ENCODE measurements at places on chromosomes 2 and 18.

- DNase-seq, result no peak
These were observed 3.2 kb downstream of the NMUR1 start for GRCh38 chr2:231527091-231527395.

DNA sequence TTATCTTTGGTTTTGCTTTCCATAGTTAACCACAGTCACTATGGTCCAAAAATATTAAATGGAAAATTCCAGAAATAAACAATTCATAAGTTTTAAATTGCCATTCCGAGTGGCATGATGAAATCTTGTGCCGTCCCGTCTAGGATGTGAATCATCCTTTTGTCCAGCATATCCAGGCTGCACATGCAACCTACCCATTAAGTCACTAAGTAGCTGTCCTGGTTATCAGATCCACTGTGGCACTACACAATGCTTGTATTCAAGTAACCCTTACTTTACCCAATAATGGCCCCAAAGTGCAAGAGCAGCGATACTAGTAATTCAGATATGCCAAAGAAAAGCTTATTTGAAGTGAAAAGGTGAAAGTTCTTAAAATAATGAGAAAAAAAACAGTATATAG, 10.7 kb downstream of the USP34 start:
- peak; percentile 36 for DNase-seq

DNA sequence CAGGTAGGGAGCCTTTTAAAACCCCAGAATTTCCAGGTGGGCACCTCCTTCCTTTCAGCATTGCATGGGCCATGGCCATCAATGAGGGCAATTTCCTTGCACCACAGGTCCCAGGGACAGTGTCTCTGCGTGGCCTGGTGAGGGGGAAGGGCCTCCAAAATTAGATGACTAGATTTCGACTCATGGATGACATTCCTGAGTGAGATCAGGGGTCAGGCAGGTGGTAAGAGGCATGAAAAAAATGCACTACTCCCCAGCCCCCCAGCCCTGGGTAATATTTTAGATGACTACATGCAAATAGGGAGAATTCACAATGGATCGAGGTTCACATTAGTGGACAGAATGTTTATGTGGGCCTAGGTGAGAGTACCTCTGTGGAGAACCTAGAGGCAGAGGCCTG, 19.0 kb upstream of the IGFBP5 start:
- DNase-seq, result no peak

DNA sequence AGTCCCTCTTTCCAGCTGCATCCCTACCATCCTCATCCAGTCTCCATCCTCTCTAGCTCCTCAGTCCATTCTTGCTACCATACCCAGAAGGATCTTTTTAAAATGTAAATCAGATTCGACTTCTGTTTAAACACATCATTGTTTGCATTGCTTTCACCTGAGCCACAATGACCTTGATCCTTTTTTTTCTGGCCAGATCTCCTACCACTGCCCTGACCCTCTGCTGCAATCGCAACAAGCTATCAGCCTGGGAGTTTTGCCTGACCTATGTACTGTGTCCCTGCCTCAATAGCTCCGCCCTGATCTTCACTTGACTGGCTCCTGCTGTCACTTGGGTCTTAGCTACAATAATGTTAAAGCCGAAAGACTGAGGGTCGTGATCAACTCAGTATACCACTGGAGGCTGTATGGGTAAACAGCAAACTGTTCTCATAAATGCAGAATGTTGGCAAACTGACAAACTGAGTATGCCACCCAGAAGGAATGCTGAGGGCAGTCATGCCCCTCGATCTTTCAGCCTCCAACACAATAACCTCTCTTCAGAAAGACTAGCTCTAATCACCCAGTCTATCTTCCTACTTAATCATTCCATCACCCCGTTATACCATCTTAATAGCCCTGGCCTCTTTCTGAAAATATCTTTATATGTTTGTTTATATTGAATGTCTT, 2.6 kb upstream of the RBM43 start:
- DNase-seq, result peak; percentile 7

- DNase-seq, result peak; percentile 10
These were observed 9.7 kb downstream of the SMAD7 start for GRCh38 chr18:48940854-48941611.

GRCh38 chr2:150567771-150568301, 80.4 kb upstream of the RND3 start:
- no peak for DNase-seq

GRCh38 chr2:190841707-190842505, 38.7 kb upstream of the GLS start:
- no peak for DNase-seq

DNA sequence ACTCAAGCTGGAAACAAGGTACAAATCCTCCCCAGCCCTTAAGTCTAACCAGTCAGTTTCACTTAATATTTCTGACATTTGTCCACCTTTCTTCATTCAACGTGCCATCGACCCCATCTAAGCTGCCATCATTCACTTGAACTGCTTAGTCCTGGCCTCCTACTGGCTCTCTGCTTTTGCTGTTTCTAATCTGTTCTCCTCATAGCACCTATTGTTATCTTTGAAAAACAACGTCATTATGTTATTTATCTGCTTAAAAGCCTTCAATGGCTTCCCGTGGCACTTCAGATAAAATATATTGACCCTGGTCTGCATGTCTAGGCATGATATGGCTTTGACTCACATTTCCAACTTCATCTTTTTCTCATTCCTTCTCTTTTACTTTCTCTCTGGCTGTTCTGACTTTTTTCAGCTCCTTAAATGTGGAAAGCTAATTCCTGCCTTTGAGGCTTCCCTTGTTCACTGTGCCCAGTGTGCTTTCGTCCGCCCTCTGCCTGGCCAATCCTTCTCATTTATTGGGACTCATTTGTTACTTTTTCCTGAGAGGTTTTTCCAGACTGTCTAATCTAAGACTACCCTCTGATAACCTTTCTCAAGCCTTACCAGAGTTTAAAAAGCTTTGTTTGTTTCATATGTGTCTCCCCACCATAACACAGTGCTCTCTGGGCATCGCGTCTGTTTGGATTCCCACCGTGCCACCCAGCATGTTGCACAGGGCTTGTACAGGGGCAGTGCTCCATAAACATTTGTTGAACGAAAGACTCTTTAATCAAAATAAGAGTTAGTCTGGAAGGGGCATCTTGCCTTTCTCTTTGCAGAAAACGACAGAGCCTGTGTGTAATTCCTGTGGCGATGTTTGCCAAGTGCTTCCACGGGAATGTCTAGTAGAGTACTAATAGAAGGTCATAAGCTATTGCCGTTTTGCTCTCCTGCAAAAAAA, 183.9 kb downstream of the FMNL2 start:
- DNase-seq, result no peak

GRCh38 chr18:46040033-46040746, 31.9 kb downstream of the PSTPIP2 start:
- peak; percentile 78 for DNase-seq

DNA sequence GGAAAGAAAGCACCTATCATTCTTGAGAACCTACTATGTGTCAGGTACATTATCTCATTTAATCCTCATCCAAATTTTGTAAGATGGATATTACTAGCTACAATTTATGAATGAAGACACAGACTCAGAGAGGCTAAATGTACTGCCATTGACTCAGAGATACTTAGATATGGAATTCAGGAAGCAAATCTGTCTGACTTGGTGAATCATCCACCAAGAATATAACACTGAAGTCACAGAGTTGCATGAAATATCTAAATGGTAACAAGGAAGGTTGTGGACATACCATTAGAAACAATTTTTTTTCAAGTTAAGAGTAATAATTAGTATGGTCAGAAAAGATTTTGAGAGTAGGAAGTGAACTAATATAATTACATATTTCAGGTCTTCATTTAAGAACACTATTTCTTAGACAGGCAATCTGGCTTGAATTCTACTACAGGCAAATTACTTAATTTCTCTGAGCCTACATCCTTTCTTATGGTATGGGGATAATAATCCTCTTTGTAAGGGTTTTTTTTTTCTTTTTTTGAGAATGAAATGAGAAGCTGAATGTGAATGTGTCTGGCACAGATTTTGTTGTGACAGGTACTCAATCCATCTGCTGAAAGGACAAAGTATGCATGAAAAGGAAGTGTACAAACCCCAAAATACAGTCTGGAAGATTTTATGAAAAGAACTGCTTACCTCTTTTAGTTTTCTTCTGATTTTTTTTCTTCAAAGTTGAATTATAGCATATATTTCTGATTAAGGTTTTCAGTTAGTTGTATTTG, 14.8 kb upstream of the C2orf66 start:
- DNase-seq, result no peak

DNA sequence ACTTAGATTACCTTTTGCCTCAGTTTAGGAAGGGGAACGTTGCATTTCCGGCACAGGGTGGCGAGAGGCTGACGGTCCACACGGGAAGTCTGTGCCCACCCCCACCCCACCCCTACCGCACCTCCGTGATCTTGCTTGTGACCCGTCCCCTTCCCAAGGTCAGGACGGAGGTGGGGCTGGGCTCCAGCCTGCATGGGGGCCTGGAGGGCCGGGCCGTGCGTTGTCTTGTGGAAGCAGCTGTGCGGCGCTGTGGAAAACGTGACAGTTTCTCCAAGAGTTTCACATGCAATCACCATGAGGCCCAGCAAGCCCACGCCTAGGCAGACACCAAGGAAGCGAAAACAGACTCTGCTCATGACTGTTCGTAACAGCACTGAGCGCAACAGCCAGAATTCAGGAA, 76.8 kb upstream of the HDAC4 start:
- DNase-seq, result no peak

DNA sequence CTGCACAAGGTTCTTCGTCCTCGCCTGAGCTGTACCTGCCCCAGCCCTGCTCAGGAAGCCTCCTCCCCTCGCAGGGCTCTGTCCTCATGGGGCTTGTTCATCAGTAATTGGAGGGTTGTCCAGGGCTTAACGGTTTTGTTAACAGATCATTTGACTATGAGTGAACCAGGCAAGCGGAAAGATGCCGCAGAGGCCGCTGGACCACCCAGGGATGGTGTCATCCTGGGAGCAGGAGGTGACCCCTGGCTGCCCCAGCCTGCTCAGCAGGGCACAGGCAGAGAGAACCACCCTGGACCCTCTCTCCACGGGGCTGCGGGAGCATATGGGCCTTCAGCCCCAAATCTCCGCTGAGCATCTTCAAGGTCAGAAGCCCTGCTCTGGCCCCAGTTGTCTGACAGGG, 264.3 kb downstream of the KLHL29 start:
- DNase-seq, result no peak

GRCh38 chr2:66322506-66323260, 112.2 kb upstream of the MEIS1 start:
- DNase-seq, result no peak

DNA sequence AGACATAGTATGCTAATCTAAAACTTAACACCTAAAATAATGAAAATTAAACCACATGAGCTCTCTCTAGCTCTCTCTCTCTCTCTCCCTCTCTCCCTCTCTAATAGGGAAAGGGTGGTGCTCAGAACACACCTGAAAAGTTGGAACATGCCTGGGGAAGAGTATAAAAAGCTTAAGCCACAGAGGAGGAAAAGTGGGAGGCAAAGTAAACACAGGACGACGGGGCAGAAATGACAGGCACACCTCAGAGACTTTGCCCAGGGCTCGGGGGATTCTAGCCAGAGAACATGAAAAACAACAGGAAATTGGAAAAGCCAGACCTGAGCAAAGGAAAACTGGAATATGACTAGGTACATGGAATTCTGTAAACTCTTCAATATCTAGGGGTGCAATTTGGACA, 666.1 kb downstream of the BCL11A start:
- no peak for DNase-seq

GRCh38 chr2:188902901-188903491, 71.2 kb upstream of the COL3A1 start:
- DNase-seq, result no peak

DNA sequence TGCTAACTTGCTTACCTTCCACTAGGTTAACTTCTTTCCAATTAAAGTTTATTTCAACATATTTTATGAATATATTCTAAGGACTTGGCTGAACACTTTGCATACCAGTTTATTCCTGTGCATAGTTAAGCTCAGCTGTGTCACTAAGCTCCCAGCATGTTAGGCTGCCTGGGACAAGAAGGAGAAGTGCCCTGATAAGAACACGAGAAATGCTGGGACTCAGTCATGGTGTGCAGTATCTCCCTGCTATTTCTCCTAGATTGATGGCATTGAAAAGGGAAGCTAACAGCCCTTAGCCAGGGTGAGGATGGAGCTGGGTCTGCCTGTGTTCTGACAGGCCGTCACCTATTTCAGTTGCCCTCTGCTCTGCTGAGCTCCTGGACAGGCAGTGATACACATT, 164.3 kb downstream of the TRABD2A start:
- DNase-seq, result no peak

- no peak for DNase-seq
These were observed 54.3 kb downstream of the EDAR start for GRCh38 chr2:108934583-108935245.

DNA sequence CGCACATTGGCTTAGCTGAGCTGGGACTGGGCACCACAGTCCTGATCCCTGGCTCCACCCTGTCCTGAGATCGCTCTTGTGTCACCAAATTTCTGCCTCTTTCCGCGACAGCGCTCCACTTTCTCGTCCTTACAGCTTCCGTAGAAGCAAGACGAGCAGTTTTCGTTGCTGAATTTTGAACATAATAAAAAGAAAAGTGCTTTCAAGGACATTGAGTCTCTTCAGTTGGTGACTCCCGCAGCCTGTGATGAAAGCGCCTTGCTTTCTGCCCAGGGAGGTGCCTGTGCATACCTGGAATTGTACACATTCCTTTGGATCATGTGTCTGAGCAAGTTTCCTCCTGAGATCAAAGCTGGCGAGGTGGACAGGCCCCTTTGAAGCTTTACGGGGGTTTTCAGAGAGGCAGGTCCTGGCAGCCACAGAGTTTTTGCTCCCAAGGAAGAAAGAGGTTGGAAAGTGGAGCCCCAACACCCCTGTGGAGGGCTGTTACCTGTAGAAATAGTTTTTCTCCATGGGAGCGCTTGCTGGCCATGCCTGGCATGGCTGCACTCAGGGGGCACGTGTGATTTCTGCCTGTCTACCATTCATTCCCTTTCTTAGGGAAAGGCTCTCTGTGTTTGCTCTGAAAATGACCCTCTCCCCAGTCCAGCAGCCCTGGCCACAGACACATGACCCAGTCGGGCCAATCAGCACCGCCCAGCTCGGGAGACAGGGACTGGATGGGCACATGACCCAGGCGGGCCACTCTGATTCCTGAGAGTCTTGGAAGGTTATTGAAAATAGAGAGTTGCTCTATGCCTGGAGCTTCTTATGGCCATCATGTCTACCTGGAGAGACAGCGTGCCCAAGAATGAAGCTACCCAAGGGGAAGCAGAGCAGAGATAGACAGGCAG, 115.6 kb upstream of the OTOS start:
- DNase-seq, result no peak

DNA sequence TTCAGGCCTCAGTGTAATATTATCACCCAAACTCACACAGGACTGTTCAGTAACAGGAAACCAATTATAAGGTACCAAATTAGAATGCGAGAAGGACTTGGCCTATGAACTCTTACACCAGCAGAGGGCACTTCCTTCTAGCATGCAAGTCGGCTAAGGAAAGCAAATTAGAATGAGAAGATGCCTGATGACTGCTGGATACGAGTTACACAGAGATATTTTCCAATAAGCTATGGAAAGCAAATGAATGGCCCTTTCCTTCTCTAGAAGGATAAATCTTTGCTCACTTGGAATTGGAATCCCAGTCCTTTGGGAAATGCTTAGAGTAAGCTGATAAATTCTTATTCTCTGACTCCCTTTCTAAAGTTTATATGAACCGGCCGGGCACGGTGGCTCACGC, 109.8 kb downstream of the AP1S3 start:
- peak; percentile 36 for DNase-seq
